ENCODE measurements at places on chromosomes 2 and 18.

DNA sequence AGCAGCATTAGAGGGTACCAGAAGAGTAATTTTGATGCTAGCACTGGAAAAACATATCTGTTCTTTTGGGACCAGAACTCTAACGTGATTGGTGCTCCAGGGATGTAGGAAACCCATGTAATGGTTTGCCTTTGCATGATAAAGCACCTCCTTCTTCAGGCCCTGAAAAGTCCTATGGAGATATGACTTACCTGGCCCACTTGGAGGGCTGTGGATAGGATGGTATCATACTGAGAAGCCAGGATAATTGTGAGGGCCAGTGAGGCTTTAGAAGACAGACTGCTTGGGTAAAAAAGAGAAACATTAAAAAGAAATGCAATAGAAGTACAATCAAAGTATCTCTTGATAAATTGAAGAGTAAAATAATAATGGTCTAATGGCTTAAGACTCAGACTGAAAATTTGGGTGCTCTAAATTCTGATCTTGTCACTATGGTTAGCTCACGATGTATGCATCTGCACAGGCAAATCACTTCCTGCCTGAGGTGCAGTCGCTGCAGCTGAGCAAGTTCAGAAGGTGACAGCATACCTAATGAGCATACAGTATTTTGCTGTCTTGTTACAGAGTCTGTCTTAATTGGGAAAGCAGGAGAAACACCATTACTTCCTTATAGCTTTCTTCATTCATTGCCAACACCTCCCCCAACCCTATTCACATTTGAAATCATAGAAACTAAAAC, 371.5 kb downstream of the NUP35 start:
- DNase-seq: no peak

DNA sequence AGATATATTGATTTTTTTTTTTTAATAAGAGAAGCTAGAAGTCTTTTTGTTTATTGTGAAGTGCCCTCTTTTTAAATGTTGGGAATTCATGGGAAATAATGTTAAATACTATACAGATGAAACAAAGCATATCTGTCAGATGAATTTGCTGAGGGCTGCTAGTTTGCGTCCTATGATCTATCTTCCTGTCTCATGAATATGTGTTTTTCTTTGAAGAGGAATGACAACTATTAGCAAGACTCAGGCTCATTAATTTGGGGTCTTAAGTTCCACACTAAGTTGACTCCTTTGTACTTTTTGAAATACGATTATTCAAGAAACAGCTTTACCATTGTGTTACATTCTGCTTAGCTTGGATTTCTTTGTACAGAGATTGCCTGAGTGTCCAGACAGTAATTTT, 57.9 kb downstream of the AGFG1 start:
- DNase-seq: no peak

DNA sequence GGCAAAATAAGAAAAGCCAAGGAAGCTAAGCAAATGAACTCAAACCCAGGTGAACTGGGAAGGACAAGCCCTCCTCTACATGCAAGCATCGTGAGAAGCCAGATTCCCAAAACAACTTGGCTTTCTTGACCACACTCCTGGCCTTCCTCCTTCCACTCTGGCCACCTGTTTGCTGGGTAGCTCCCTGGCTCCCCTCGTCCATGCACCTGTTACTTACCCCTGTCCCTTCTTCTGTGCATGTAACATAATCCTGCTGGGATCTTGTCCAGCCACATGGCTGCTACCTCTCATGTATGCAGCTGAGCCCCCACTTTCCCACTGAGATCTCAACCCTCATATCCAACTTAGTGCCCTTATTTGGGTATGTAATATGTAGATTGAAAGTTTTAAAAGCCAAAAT, 121.6 kb downstream of the MYO5B start:
- no peak for DNase-seq

DNA sequence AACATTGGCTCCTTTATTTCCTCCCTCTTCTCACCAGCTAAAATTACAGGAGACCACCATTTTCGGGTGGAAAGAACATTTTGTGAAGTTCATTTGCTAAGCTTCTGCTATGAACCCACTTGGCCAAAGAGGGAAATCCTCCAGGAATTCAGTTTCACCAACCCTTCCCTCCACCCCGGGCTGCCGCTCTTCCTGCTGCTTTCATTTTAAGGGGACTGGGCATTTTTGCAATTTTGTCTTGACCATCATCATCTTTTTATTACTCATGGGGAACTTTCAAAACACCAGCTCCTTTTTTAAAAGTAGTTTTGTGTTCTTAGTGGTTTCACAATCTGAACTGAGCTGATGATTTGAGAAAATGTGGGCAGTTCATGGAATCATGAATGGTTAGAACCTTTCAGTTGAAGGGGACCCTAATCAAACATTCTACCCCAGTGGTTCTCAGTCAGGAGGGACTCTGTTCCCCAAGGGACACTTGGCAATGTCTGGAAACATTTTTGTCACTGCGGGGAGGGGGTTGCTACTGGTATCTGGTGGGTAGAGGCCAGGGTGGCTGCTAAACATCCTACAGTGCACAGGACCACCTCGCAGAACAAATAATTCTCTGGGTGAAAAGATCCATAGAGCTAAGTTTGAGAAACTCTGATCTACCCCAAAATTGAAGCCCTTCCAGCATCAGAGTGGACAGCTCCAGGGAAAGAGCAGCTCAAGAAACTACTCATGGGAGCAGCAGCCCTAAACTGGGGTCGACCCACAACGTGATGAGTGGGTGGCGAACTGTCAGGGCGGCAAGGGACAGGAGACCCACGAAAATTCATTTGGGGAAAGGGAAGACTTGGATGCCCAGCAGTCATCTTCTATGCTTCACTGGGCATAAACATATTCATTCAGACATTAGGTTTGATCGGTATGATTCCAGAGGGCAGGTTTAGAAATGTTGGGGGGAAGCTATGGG, 92.9 kb downstream of the ACKR3 start:
- DNase-seq: peak; percentile 45

GRCh38 chr2:5125017-5125730, 567.0 kb upstream of the SOX11 start:
- no peak for DNase-seq
